ENCODE measurements at places on chromosomes 5 and 9.

GRCh38 chr9:119758990-119759389, 389.8 kb upstream of the BRINP1 start:
- DNase-seq: no peak

- no peak for DNase-seq
Observed at GRCh38 chr5:136143312-136143711, 10.7 kb downstream of the SMAD5 start.

DNA sequence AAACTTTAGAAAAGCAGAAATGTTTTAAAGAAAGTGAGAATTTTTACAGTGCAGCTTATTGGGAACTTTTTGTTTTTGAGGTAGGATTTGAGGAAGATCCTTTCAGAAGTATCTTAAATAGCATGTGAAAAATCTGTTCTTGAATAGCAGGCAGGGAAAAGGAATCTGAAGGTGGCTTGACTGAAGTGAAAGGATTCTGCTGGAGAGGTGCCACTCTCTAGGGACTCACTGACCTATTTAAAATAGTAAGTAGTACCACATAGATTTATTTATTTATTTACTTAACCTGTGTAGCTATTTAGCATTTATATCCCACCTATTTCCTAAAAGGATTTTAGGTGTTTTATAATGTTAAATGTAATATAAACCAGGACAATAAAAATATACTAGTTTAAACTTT, 69.1 kb downstream of the NIPBL start:
- DNase-seq: no peak

DNA sequence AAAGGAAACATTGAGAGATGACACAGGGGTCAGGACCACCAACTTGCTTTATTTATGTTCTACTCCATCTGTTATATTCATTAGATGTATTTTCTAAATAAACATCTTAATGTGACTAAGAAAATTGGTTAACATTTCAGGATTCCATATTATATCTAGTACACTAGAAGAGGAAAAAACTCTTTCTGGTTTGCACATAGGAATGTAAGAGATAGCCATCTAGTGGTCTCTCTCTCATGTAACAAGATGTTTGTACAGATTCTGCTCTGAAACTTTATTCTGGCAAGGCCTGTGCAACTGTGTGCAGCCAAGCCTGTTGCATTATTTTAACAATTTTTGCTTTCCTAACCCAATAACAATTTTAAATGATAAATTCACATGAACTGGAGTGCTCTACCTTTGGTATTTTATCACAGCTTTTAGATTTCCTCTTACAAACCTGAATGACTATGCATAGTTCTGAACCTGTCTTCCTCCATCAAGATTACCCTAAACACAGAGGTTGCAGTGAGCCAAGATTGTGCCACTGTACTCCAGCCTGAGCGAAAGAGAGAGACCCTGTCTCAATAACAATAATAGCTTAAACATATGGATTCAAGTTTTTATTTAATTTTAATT, 148.2 kb downstream of the GIN1 start:
- no peak for DNase-seq

DNA sequence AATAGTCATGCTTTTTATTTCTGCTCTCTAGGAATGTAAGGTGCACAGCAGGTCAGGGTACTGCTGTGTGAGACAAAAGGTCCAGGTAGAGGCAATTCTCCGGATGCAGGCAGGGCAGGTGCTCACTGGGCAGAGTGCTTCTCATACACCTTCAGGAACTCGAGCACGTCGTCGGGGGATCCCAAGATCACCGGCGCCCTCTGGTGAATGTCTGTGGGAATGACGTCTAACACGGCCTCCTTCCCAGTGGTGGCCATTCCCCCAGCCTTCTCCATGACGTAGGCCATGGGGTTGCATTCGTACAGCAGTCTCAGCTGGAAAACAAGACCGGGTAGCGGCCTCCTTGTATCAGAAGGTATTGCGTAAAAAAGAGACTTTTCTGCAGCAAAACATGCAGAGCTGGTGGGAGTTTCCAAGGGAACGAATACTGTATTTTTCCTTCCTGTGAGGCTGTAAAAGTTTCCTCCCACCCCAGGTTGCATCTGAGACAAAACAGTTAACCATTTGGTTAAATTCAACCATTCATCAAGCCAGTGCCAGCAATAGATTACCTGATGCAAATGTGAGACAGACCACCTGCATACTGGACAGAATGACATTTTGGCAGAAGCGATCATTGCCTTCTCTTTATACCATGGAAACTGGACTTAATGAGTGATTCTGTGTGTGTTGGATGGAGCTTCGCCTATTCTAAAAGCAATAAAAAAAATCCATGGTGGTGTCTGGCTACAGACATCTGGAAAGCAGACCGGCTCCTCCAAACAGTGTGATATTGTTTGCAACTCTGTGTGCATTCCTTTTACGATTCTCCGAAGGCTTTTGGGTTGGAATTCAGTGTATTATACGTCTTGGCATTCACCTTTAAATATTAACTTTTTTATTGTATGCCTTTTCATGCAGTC, 9.9 kb upstream of the FBP2 start:
- peak; percentile 11 for DNase-seq

DNA sequence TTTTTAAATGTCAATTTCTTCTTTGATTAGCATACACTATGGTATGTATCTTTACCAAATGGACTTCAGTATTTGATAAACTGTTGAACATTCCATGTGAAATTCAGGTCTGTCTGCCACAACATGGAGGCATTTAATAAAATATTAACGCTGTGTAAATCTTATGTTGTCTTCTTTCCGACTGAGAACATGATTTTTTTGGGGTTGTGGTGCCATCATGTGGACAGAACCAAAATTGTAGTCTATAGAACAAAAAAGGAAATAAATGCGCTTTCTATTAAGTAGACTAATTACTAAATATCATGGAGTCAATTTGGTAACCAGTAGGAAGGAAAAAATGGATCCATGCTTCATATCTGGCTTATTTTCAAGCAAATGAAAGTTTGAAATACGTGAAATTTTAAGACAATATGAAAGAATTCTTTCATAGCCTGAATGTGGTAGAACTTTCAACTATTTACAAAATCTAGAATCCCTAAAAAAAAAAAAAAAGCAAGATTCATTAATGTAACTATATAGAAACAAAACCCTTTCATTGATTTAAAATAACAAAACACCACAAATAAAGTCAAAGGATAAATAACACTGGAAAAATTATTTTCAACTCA, 2.8 kb upstream of the PLK2 start:
- peak; percentile 4 for DNase-seq

DNA sequence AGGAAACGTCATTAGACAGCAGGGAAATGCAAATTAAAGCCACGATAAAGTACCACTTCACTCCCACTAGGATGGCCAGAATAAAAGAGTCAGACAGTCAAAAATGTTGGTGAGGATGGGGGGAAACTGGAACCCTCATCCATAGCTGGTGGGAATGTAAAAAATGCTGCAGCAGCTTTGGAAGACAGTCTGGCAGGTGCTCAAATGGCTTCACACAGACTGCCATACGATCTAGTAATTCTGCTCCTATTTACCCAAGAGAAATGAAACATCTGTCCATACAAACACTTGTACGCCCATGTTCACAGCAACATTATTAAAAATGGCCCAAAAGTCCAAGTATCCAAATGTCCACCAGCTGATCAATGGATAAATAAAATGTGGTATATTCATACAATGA, 158.9 kb upstream of the PHYKPL start:
- DNase-seq: no peak

- DNase-seq: no peak
Observed at GRCh38 chr9:121607434-121608167, 43.8 kb upstream of the DAB2IP start.

GRCh38 chr9:119240546-119240945, 128.7 kb downstream of the BRINP1 start:
- DNase-seq: no peak

DNA sequence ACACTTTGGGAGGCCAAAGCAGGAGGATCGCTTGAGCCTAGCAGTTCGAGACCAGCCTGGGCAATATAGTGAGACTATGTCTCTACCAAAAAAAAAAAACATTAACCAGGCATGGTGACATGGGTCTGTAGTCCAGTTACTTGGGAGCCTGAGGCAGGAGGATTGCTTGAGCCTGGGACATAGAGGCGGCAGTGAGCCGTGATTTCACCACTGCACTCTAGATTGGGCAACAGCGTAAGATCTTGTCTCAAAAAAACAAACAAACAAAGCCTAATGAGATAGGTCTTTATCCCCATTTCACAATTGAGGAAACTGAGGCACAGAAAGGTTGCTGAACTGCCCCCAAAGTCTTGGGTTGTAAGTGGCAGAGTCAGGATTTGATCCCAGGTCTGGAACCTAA, 70.5 kb upstream of the RAD23B start:
- DNase-seq: no peak

GRCh38 chr5:42912184-42912798, 100.6 kb upstream of the SELENOP start:
- DNase-seq: peak; percentile 14

DNA sequence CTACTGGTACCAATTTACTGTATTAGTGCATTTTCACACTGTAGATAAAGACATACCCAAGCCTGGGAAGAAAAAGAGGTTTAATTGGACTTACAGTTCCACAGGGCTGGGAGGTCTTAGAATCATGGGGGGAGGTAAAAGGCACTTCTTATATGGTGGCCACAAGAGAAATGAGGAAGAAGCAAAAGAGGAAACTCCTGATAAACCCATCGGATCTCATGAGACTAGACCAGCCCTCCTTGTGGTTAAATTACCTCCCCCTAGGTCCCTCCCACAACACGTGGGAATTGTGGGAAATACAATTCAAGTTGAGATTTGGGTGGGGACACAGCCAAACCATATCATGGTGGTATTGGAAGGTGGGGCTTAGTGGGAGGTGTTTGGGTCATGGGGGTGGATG, 56.5 kb upstream of the SPDL1 start:
- DNase-seq: no peak

DNA sequence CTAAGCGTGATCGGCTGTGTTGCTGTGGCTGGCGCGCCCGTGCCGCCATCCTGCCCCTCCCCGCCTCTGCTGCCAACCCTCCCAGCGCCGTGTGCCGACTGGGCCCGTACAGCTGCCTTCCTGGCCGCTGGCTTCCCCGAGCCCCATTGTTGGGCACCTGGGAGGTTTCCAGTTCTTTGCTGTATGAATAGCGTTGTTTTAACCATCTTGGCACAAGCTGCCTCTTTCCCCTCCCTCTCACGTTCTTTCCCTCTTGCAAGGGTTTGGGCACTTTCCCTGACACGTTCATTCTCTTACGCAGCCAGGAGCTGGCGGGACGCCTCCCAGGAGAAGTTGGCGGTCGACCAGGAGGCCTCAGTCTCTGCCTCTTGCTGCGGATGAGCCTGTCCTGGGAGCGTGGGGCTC, 43.1 kb upstream of the RXRA start:
- DNase-seq: no peak

DNA sequence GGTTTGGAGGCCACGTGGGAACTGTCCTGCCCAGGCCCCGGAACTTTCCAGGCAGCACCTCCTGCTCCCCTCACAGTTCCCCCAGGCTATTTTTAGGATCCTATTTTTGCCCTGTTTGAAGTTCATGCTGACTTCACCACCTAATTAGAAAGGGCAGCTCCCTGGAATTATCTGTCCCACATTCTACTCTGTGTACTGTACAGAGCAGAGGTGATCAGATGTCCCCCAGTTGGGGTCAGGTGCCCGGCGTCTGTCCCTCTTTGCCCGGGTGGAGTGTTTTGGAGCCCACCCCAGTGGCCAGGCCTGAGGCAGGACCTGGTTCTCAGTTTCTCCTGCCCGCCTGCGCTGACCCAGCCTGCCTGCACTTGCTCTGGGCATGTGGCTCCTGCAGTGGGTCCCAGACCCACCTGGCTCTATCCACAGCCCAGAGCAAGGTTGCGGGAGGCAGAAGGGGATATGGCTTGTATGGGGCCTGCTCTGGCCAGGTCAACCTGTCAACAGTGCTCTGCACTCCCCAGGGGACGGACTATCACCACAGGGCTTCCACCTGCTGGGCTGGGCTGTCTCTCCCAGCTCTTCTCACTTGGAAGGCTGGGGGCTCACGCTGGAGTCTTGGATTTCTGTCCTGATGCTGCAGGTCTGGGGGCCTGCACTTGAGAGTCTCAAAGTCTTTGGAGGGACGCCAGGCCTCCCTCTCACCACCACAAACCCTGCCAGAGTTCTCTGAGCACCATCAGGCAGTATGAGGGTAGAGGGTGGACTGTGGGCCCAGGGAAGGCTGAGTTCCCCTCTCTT, 268.3 kb downstream of the GADD45G start:
- no peak for DNase-seq

DNA sequence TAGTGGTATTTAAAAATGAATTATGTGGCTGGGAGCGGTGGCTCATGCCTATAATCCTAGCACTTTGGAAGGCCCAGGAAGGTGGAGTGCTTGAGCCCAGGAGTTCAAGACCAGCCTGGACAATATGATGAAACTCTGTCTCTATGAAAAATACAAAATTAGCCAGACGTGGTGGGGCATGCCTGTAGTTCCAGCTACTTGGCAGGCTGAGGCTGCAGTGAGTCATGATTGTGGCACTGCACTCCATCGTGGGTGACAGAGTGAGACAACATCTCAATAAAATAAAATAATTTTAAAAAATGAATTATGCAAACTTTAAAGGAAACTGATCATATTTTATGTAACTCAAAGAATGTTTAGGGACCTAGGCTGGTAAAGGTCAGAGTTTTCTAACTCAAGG, 310.8 kb upstream of the DMRT1 start:
- DNase-seq: no peak

DNA sequence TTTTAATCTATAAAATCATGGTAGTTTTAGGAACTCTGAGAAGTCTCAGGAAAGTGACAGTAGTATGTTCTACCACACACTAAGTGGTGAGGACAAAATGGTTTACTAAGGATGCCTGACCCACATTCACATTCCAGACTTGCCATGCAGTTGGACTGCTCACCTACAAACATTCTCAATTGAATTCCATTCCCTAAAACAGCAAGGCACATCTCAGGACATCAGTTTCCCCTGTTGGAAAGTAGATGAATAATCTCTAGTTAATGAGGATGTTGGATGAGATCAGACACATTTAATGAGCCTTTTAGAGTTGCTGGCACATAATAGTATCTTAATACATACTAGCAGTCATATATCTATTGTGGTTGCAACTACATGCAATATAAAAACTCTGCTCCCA, 76.6 kb downstream of the ZNF618 start:
- no peak for DNase-seq

DNA sequence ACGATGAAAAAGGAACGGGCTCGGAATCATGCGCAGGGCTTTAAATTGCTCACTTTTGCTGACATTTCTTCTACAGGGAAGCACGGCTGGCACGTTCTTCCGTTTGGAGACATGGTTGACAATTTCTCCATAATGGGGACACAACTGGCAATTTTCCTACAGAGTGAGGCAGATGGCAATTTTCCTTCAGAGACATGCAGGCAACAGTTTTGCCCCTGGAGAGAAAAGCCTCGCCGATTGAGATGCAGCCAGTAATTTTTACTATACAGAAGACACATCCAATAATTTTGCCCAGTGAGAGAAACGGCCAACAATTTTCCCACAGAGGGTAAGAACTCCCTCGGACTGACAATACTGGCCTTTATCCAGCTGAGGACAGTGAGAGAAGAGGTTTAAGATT, 90.9 kb upstream of the GPR151 start:
- no peak for DNase-seq

GRCh38 chr9:115291841-115292240, 173.9 kb upstream of the TNC start:
- DNase-seq: no peak
